Psoas muscle (tissue), 8 donors: ENCODE measurements at places on chromosomes 12 and 14.

GRCh38 chr14:77014004-77014604 is 14.4 kb downstream of the IRF2BPL start:
- peaks cover 18% of the 10 kb centered on the region for H3K4me1 ChIP-seq
- no peak overlapping the region for H3K4me3 ChIP-seq
- DNase-seq = no peak

GRCh38 chr14:34911209-34912150 is 36.3 kb upstream of the BAZ1A start:
- H3K27me3 ChIP-seq = no peaks in the 10 kb centered on the region
- no peak for DNase-seq
- no peaks in the 10 kb centered on the region for H3K4me1 ChIP-seq
- no peak overlapping the region for H3K4me3 ChIP-seq

DNA sequence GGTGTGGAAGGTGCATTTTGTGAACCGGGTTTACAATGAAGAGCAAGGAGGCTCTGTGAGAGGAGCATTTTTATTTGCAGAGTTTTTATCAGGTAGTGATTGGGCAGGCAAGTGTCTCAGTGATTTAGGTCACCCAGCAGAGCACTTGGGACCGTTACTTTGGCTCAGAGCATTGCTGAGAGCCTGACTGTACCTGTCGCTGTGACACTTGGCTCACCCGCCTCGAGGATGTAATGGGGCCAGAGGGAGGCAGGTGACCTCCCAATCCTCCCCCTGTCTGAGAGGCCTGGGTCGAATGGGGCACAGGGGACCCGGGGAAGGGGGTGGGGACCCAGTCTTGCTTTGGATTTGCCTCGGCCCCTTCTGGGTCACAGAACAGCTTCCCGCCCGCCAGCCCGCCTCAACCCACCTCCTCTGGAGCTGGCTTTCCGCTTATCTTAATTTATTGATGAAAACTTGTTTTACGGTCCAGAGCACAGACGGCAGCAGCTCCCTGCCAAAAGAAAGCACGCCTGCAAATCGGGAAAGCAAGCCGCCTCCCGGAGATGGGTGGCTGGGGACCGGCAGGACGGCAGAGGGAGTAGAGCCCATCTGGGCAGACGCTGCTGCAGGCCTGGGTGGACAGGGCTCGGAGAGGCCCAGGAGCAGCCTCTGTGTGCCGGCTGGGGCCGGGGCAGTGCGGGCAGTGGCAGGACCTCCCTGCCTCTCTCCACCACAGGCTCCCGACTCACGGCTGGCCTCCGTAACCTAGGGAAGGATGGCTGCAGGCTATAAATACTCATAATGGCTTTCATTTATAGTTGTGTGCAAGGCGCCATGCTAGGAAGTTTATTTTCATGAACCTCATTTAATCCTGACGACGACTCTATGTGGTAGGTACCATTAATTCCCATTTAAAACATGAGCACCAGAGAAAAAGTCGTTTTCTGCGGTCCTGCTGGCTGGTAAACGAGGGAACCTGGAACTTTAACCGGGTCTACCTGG is 187.1 kb downstream of the TSPAN9 start:
- H3K27ac ChIP-seq = no peak overlapping the region
- H3K4me1 ChIP-seq = peaks cover 5% of the 10 kb centered on the region
- DNase-seq = no peak
- no peak overlapping the region for H3K4me3 ChIP-seq
- H3K36me3 ChIP-seq = no peaks in the 10 kb centered on the region

DNA sequence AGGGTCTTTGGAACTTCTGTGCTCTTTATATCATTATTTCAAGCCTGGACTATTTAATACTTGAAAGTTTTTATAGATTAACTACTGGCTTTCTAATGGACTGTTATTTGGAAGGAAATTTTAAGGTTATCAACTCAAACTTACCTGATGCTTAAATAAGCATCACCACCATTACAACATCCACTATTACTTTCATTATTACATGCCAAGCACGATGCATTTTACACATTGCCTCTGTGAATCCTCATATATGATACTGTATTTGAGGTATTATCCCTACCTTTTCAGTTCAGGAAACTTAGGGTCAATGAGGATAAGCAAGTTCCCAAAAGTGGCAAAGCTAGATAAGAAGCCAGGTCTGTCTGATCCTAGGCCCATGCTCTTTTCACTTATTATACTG is 12.4 kb downstream of the ZBTB1 start:
- H3K4me1 ChIP-seq = peaks cover 29% of the 10 kb centered on the region
- no peak overlapping the region for H3K27ac ChIP-seq
- peaks cover 7% of the 10 kb centered on the region for H3K36me3 ChIP-seq
- H3K4me3 ChIP-seq = no peak overlapping the region

DNA sequence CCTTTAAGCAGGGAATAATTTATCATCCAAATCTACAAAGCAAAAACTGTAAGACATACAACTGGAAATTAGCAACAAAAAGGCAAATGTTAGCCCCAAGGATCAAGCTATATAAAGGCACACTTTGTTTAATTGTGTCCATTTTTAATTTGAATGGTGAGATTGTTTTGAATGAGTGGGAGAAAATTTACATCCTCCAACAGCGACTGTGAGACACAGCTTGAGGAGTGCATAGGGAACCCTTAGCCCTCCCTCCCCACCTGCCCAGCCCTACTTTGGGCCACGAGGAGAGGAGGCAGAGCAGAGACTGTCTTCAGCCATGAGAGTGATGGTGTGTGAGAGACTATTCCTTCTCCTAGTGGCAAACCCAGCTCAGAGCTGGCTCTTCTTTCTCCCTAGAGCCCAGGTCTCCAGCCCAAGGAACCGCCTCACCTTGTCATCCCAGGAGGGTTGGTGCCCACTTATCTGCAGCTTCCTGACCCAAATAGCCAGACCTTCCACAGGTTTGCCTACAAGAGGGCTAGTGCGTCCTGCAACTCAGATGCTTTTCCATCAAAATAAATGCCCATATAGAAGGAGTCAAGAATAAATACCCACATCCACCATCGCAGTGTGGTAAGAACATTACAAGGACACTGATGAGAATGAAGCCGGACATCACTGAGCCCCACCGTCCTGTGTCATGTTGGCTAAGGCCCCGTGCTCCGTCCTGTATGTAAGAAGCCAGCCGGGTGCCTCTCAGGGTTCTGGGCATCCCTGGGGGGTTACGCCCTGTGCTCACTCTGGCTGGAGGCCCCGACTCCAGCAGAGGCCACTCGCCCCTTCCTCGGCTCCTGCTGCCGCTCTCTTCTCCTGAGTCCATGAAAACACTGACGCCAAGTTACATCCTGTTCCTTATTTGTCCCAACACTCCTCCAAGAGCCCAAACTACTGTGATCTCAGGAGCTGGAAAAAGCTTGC is 36.4 kb upstream of the C14orf180 start:
- DNase-seq = no peak
- H3K27me3 ChIP-seq = peaks cover 10% of the 10 kb centered on the region
- no peaks in the 10 kb centered on the region for H3K4me1 ChIP-seq
- H3K36me3 ChIP-seq = no peaks in the 10 kb centered on the region

DNA sequence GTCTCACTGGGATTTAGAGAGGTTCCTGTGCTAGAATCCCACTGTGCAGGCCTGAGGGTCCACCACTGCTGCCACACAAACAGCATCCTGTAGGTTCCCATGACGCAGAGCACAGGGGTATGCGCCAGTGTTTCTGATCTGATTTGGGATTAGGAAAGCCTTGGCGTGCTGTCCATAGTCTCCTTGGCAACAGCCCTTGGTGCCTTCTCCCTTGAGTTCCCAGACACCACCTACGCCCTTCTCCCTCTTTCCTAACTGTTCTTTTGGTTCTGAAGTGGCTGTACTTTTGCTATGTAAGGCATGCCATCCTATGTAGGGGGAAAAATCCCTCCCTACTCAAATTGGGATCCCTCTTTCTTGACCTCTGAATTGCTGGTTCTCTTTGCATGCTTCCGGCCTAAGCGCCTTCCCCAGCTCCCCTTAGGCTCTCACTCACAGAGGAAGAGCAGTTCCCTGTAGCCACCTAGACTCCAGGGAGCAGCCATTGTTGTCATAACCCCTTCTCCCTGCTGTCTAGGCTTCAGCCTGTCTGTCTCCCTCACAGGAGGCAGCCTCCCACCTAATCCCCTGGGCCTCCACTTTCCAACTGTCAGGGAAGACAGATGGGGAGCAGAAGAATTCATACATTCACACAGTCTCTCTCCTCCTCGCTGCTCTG is 14.8 kb upstream of the RIC8B start:
- H3K36me3 ChIP-seq = no peaks in the 10 kb centered on the region
- no peaks in the 10 kb centered on the region for H3K27me3 ChIP-seq
- peaks cover 11% of the 10 kb centered on the region for H3K4me1 ChIP-seq

- H3K27ac ChIP-seq = no peak overlapping the region
- no peaks in the 10 kb centered on the region for H3K36me3 ChIP-seq
- DNase-seq = no peak
- peaks cover 15% of the 10 kb centered on the region for H3K4me1 ChIP-seq
- H3K4me3 ChIP-seq = no peak overlapping the region
Observed at GRCh38 chr14:61754627-61755381, 7.4 kb upstream of the SNAPC1 start.
